ENCODE measurements at places on chromosomes 6 and 20. TPM values are rescaled to one million over a fixed set of nuclear protein-coding genes. Genes with fewer than 3 reads are reported as not detected.

The HLA-A gene
- 530 TPM for total RNA-seq

The CENPW gene
- total RNA-seq: 1.2 TPM

The ADTRP gene
- total RNA-seq: 30.1 TPM

The HRH3 gene
- total RNA-seq: not detected

The HSPA1L gene
- total RNA-seq: 2.3 TPM

The CYP24A1 gene
- total RNA-seq: not detected

The DAAM2 gene
- total RNA-seq: 6.7 TPM

The NDUFAF5 gene
- total RNA-seq: 10.4 TPM

The VSTM2L gene
- 1.3 TPM for total RNA-seq

The SLC17A3 gene
- not detected for total RNA-seq

The PREP gene
- 36.0 TPM for total RNA-seq

The TBXT gene
- not detected for total RNA-seq

The APOBEC2 gene
- not detected for total RNA-seq

The DNAH8 gene
- total RNA-seq: 0.08 TPM

The UBE2C gene
- total RNA-seq: 24.1 TPM

Measured in lower leg skin (tissue), 4 donors.